ENCODE measurements at places on chromosomes 7 and 10. TPM values are rescaled to one million over a fixed set of nuclear protein-coding genes. Genes with fewer than 3 reads are reported as not detected.

The ANKRD30A gene
- 0.49 TPM for total RNA-seq

The DDC gene
- 1.1 TPM for total RNA-seq

The ZNF467 gene
- 1.1 TPM for total RNA-seq

The CFAP46 gene
- total RNA-seq, result 1.2 TPM

The OR9A2 gene
- total RNA-seq, result not detected

The GNAT3 gene
- not detected for total RNA-seq

The ATP5MK gene
- 494 TPM for total RNA-seq

The ZDHHC4 gene
- total RNA-seq, result 50.4 TPM

The HUS1 gene
- 16.5 TPM for total RNA-seq

The ELFN1 gene
- 0.37 TPM for total RNA-seq

The PTN gene
- total RNA-seq, result not detected

The PRSS37 gene
- not detected for total RNA-seq

The TUBAL3 gene
- total RNA-seq, result 0.31 TPM

The MACC1 gene
- not detected for total RNA-seq

The NPY4R2 gene
- 26.5 TPM for total RNA-seq

The BMPER gene
- total RNA-seq, result 4.3 TPM

The CYP26C1 gene
- not detected for total RNA-seq

The CLDN3 gene
- total RNA-seq, result 3.6 TPM

The EBF3 gene
- total RNA-seq, result 0.20 TPM

The CACNA2D1 gene
- total RNA-seq, result 7.1 TPM

The ZNF727 gene
- not detected for total RNA-seq

The TRIM50 gene
- not detected for total RNA-seq

The NKX1-2 gene
- total RNA-seq, result 0.05 TPM

The ZPBP gene
- not detected for total RNA-seq

The HOXA3 gene
- total RNA-seq, result 4.7 TPM

The NME8 gene
- total RNA-seq, result not detected

All from A549 treated with AZD2906 at 1 μM for 4 hours (cell line).